Caki2 (cell line): ENCODE measurements at places on chromosomes 5 and 9.

DNA sequence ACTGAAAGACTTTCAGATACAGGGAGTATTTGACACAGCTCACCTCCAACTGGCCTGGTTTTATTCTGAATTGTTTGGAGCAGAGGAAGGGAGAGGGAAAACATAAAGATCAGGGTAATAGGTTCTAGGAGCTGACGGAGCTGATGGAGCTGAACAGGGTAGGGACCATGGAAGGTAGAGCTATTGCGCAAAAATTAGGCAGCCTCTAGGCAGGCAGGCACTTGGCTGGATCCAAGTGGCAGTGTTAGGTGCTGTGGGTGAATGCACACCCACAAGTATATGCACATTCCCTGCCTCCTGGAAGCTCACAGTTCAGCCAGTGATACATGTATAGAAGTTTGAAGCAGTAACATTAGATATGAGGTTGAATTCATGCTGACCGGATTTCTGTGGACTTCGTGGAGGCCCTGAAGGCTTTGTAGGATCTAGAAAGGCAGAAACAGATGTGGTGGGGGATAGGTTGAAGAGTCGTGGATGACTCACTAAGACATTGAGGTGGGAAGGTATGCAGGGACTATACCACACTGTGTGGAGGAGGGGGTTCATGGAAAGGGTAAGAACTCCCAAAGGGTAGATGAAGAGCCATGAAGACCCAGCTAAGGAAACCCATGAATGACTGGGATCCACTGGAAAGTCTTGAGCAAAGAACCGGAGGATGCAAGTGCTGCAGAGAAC, 50.8 kb downstream of the WWC1 start:
- DNase-seq: no peak

GRCh38 chr5:137412136-137412535, 87.0 kb downstream of the SPOCK1 start:
- no peak for DNase-seq

- DNase-seq: no peak
Observed at GRCh38 chr9:132903574-132904492, 25.1 kb downstream of the SPACA9 start.

DNA sequence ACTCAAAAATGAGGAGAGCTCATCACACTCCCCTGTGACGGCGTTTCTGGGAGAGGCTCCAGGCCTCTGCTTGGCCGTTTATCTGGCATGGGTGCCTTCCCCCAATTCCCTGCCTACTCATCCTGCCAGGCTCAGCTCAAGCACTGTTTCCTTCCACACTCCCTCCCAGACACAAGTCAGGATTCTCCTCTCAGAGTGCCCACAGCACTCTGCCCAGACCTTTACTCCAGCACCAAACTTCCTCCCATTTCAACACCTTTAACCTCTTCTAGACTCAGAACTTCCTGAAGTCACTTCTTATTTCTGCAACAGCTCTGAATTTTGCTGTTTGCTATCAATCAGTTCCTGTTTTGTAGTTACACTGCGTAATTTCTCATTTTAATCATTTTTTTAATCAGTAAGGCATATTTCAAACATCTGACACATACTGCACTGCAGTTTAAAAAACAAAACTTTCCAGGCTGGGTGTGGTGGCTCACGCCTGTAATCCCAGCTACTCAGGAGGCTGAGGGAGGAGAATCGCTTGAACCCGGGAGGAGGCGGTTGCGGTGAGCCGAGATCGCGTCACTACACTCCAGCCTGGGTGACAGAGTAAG, 16.0 kb downstream of the TRMO start:
- DNase-seq: no peak

DNA sequence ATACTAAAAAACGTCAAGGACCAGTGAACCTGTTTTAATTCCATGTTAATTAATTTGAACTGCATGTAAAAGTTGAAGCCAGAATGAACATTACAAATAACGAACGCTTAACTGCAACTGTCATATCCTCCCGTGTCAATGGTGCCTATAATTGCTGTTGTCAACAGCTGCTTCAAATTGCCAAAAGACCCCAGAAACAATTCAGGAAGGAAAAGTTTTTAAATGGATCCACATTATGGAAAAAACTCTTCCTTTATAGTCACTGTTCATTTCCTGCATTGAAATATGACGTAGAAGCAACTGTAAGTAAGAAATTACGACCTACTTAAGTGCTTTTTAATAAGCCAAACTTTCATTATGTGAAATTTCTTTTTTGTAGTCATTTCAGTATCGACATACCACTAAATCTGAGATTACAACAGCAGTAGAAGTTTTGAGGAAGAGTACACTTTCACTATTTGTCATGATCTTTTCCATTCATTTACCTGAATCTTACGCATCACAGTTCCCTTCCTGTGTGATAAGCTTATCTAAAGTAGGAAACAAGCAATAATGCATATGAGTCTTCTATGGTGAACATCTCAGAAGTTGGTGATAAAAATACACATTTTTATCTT, 37.8 kb downstream of the MEF2C start:
- DNase-seq: no peak

DNA sequence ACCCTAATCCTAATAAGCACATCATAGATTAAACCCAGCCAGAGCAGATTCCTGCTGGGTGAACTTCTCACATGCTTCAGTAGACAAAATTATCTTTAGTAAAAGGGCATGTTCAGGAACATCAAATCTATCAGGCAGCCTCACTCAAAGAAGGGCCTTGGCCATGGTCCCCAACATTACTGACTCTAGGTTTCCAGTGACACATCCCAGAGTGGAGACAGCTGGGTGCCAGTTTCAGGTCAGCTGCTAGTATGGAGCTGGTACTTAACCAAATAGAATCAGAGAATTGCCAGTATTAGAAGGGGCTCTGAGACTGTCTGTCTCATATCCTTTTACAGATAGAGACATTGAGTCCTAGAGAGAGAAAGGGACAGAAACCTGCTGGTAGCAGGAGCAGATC, 44.1 kb upstream of the GALNT10 start:
- DNase-seq: no peak

DNA sequence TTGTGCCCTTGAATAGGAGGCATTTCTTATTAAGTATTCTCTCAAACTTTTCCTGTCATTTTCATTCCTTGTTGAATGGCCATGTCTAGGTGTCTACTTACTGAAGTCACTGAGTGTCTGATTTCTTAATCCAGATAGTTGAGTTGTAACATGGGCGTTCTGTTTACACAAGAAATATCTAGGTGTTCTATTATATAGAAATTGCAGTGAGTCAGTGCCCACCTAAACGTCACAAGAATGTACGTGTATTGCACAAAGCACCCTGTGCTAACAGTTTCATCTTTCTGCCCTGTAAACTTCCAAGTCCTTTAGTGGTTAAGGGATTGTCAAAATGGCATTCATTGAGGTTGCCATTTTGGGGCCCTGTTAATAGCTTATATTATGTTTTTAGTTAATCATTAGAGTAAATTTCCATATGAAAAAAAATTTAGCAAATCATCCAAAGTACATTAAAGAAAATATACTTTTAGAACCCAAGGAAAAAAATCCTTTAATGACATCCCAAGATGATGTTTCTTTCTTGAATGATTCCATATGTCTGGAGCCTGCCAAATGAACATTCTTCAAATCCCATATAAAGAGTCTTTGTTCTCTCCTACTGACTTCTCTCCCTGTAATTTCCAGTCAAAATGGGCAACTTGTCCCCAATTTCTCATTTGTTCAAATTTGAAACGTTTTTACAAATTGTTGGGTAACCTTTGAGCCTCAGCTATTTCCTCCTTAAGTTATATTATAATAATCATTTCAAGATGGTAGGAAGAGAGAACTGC, 114.2 kb downstream of the GOLPH3 start:
- DNase-seq: no peak

DNA sequence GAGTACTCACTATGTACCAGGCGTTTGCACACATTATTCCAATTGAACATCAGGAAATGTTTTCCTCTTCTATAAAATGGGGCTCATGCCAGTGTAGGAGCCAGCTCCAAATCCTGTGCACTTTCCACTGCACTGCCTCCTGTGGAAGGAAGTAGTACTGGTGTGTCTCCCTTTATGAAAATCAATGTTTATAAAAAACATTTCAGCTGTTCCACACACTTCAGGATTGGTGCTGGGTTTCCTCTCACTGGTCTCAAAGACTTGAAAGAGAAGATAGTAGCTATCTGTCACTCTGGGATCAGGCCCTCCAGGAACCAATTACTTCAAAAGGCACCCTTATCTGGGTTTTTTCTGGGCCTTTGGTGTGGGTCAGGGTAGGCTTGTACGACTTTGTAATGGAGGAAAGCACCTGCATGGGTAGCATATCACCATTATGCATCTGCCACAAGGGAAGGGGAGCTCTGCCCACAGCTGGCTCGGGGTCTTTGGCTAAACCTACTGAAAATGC, 32.5 kb downstream of the RAB14 start:
- DNase-seq: no peak

DNA sequence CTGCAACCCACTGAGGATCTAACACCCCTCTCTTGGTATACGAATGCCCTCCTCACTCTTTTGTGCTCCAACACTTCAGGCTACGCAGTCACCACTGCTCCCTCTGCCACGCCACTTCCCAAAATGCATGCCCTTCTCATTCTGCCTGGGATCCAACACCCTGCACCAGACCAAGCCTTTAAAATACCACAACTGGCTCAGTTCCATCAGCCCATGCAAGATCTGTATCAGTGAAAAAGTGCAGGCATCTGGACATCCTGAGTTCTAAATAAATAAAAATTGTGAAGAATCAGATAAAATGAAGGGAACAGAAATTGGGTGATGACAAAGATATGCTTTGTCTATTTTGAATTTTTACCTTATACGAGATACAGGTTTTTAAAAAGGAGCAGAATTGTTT, 2.7 kb downstream of the NDUFB6 start:
- DNase-seq: no peak

- DNase-seq: no peak
Observed at GRCh38 chr9:129865668-129866320, 30.5 kb downstream of the USP20 start.

- DNase-seq: no peak
Observed at GRCh38 chr9:6552033-6552432, 93.5 kb downstream of the GLDC start.

DNA sequence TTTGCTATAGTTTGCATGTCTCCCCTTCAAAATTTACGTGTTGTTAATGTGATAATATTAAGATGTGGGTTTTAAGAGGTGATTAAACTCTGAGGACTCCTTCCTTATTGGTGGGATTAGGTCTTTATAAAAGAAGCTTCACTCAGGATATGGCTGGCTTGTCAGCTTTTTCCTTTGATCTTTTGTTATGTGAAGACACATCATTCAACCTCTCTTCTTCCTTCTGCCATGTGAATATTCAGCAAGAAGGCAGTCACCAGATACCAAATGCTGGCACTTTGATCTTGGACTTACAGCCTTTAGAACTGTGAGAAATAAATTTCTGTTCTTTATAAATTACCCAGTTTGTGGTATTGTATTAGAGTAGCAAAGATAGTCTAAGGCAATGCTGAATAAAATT, 855.9 kb upstream of the CDH10 start:
- DNase-seq: no peak

GRCh38 chr9:20831028-20831427, 147.0 kb downstream of the FOCAD start:
- DNase-seq: no peak

- DNase-seq: no peak
Observed at GRCh38 chr5:91291628-91292569, 91.2 kb downstream of the ARRDC3 start.

GRCh38 chr9:76342858-76343257, 51.4 kb downstream of the RFK start:
- DNase-seq: no peak

DNA sequence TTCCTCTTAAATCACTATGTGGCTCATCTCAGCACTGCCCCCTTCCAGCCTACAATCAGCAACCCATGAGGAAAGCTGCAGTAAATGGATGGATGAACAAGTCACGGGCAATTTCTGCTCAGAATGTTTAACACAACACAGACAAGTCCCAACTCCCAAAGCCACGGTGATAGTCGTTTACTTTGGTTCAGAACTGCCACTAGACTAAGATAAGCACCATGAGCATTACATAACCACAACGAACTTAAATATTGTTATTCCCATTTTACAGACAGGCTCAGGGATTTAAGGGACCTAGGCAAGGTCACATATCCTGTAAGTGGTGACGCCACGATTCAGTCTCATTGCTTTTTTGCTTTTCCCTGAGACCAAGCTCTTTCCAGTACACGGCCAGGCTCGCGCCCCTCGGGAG, 2.0 kb upstream of the SMIM27 start:
- peak; percentile 41 for DNase-seq

GRCh38 chr5:133242221-133242835, 190.5 kb downstream of the HSPA4 start:
- DNase-seq: no peak

- no peak for DNase-seq
Observed at GRCh38 chr9:76095585-76095984, 205.1 kb downstream of the PCSK5 start.

GRCh38 chr5:164220522-164220921, 715.1 kb downstream of the MAT2B start:
- DNase-seq: no peak

- DNase-seq: no peak
Observed at GRCh38 chr5:1540831-1541701, 17.3 kb upstream of the LPCAT1 start.

DNA sequence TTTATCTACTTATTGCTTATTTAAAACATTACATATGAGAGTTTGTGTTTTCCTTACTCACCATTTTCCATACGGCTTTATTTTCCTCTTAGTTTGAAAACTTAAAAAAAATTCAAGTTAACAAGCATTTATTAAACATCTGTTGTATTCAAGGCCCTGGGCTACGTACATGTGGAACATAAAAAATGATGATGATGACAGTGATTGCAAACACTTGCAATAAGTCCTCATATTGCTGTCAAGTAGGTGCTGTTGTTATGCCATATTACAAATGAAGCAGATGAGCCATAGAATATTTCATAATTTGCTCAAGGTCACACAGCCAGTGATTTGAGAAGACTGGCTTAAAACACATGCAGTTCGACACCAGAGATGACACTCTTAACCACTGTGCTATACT, 180.6 kb downstream of the COMMD10 start:
- no peak for DNase-seq

- DNase-seq: no peak
Observed at GRCh38 chr9:134978272-134978671, 60.6 kb upstream of the FCN1 start.

DNA sequence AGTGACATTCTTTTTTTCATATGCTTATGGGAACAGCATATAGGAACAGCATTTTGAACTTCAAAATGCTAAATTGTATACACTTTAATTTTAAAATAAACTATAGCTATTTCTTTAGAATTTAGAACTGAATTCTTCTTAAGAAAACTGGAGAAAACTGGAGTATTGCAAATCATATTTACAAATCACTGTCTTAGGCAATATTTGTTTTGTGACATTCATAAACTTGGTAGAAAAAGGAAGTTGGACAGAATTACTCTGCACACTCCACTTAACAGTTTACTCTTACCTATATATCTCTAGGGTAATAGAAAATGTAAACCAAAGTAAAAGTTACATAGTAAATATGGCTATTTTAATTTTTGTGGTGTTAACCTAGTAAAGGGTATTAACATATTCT, 3.1 kb downstream of the DMRTA1 start:
- DNase-seq: no peak
